ENCODE measurements at places on chromosomes 2 and 18.

- peak; percentile 13 for DNase-seq
Observed at GRCh38 chr2:143524559-143525401, 395.6 kb downstream of the ARHGAP15 start.

DNA sequence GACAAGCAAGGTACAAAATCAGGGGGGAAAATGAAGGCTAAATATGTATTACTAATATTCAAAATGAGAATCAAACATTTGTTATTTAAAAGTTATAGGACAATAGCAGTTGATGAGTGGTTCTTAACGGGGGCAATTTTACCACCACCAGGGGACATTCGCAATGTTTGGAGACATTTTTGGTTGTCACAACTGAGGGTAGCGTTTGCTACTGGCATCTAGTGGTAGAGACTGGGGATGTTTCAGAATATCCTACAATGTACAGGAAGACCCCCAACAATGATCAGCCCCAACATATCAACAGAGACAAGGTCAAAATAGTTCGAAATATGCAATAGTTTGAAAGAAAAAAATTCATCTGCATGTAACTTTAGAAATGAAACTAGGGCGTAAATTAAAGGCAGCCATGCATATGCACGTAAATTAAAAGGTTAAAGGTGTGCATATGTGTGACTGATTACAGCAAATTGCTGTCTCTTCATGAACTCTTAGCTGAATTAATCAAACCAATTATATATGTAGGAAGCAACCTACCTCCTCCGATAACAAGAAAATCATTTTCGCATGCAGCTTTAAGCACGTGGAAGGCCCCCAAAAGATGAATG, 61.2 kb upstream of the CUL3 start:
- no peak for DNase-seq

DNA sequence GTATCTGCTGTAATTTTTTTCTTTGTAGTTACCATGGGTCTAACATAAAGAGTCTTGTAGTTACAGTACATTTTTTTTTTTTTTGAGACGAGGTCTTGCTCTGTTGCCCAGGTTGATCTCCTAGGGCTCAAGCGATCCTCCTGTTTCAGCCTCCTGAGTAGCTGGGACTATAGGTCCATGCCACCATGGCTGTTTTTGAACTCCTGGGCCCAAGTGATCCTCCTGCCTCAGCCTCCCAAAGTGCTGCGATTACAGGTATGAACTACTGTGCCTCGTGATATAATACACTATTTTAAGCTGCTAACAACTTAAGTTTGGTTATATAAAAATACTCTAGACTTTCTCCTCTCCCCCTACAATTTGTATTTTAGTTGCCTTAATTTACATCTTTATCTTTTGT, 46.3 kb downstream of the ASB1 start:
- no peak for DNase-seq

GRCh38 chr2:189128970-189129369, 50.6 kb downstream of the COL5A2 start:
- DNase-seq: no peak

- no peak for DNase-seq
Observed at GRCh38 chr2:224933431-224933830, 108.8 kb downstream of the DOCK10 start.

DNA sequence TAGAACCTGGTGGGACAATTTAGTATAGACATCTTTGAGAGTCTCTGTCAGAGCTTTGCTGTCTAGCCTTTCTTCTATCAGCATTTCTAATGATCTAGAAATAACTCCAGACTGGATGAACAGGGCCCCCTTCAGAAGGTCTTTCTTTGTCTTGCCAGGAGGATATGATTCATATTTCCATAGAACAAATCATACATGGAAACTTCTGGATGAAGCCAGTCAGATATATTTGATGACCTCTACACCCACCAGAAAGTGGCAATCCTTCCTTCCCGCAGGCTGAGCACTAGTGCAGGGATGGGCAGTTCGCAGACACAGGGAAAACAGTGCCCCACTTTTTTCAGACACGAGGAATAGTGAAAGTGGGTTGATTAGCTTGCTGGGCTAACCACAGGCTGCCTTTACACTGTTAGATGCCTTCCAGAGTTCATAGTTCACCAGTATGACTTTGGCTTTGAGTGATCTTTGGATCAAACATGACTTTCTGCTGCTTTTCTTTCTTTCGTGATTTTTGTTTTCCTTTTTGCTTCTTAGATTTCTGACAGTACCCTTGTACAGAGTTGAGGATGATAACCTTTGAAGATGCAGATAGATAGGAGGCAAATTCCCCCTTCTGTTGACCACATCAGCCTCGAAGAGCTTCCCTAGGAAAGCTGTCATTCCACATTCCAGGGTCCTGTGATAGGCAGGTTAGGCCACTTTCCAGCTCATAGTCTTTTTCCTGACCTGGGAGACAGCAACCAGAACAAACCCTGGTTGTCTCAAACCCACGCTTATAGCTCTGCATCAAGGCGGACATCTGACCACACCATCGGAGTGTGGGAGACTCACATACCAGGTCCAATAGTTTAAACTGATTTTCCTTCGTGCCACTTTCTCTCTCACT, 237.0 kb downstream of the ZNF407 start:
- DNase-seq: no peak

DNA sequence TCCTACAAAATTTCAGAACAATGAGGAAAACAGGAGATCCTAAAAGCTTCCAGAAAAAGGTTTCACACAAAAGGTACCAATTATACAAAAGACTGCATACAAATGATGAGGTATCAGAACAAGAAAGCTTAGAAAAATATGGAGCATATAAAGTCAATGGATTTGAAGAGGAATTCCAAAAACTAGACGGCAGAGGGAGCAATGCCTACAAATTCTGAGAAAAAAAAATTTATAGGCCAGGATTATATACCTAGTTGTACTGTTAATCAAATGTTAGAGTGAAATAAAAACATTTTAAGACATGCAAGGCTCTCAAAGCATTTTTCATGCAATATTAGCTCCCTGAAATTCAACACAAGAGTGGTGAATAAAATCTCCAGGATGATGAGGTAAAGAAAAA, 106.2 kb downstream of the ZRANB3 start:
- DNase-seq: no peak

GRCh38 chr2:72395096-72395495, 247.4 kb upstream of the CYP26B1 start:
- DNase-seq: no peak

GRCh38 chr2:146801886-146802285, 1042.9 kb upstream of the ACVR2A start:
- DNase-seq: no peak

GRCh38 chr18:2536063-2536462, 35.2 kb downstream of the METTL4 start:
- DNase-seq: no peak

DNA sequence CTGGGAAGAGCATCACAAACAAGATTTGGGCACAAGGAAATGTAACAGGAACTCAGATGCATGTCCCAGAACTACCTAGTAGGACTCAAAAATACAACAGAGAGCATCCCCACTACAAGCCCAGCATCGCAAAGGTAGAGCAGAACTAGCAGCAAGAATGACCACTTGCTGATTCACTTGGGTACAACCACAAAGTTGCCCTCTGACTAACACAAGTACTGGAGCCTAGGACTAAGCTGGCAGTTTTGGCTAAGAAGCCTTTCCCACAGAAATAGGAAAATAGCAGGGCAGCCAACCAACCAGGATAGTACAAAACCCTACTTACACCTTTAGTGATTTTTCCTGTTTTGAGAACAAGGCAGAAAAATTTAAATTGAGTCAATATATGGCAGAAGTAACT, 193.8 kb downstream of the PAX3 start:
- no peak for DNase-seq

Measured in stromal cell of bone marrow (primary cell).